ENCODE measurements at places on chromosomes 3 and 15.
A peak's percentile ranks its signal among the peaks of the same experiment; 100 is the strongest.

DNA sequence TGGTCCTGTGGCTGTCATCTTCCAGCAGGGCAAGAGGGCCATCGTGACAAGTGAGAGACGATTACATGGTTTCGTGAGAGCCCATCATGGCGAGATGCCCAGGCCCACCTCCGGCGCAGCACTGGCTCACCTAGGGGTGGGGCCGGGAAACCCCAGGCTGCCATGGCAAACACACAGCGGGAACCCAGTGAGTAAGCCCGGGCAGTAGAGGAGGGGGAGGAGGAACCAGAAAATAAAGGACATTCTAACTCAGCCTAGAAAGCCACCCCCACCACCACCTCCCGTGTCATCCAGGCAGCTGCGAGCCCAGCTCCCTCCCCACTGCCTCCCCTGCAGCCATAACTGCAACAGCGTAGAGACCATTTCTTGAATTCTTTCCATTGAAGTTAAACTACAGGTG, 52.3 kb downstream of the PCSK6 start:
- no peak for DNase-seq

GRCh38 chr3:119508172-119508845, 10.0 kb downstream of the TIMMDC1 start:
- no peak for DNase-seq

DNA sequence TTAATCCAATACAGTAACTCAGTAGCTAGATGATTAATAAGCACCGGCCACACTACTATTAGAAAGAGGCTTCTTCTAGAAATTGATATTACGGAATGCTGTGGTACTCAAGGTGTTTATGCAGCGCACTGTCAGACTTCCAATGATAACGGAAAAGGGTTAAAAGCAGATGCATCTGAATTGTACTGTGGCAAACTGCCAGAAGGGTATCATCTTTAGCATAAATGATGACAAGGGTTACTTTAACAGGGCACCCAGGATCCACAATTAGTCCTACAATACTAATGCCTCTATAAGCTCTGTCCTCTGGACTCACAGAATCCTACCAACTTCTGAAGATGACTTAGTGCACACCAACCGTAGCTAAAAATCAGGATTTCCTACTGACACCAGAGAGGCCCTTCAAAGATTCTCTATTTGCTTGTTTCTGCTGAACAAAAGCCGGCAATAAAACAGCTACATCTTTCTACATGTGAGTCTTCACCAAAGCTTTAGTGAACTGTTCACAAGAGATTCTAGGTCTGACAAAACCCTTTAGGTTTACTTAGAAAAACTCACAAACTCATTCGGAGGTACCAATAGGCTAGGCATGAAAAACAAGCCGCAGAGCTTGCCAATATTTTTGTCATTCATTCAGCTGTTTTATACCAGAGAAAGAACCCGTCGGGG, 7.1 kb downstream of the SATB1 start:
- DNase-seq: no peak

DNA sequence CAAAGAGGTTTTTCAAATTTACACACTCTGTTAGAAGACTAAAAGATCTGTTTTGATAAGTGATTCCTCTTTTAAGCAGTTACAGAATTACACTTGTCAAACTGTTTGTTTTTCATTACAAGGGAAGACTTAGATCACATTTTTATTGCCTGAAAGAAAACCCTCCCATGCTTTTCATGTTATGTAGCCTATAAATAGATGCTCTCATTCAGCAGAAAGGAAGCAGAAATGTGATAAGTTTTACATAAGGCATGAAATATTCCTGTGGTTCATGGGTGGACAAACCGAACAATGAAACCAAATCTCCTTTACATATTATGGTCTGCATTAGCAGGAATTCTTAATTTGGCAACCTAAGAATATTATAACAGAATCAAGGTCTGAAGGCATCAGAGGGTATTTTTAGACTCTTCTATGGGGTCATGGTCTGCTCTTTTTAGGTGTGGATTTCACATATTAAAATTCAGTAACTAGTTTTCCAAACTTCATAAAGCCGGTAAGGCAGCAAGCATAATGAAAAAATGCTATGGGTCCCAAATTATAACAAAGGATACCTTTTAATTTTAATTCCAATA, 37.3 kb upstream of the FXR1 start:
- DNase-seq: no peak

DNA sequence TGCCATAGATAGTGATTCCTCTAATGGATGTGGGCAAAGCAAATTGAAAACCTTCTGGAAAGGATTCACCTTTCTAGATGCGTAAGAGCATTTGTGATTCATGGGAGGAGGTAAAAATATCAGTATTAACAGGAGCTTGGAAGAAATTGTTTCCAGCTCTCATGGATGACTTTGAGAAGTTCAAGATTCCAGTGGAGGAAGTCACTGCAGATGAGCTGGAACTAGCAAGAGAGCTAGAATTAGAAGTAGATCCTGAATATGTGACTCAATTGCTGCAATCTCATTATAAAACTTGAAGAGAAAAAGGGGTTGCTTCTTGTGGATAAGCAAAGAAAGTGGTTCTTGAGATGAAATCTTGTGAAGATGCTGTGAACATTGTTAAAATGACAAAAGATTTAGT, 88.0 kb upstream of the ACKR4 start:
- DNase-seq: no peak

DNA sequence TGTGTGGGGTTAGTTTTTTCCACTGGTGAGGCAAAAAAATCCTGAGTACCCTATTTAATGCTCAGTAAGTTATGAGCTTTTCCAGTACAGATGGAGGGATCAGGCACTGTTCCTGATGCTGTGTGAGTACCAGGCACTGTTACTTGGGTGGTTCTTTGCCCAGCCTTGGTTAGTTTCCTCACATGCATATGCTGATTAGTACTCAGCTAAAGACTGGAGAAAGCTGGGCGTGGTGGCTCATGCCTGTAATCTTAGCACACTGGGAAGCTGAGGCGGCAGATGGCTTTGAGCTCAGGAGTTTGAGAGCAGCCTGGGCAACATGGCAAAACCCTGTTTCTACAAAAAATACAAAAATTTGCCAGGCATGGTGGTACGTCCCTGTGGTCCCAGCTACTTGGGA, 210.3 kb upstream of the SGO1 start:
- DNase-seq: no peak

GRCh38 chr15:62931650-62932049, 110.9 kb upstream of the TPM1 start:
- DNase-seq: no peak

DNA sequence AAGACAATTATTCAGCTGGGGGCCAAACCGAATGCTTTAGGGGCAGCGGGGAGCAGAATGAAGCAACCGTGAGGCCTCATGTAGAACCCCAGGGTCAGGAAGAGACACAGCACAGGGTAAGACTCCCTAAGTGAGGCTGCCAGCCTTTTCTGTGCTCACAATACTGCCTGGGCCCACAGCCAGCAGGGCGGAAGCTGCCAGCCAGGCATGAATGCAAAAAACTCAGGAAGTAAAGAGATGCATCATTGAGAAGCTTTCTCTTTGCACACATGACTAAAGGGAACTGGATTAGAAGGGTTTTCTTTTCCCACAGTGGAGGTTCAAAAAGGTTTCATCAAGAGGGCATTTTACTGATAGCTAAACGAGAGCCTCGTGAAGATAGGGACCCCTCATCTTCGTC, 33.3 kb downstream of the CA12 start:
- DNase-seq: peak; percentile 62

DNA sequence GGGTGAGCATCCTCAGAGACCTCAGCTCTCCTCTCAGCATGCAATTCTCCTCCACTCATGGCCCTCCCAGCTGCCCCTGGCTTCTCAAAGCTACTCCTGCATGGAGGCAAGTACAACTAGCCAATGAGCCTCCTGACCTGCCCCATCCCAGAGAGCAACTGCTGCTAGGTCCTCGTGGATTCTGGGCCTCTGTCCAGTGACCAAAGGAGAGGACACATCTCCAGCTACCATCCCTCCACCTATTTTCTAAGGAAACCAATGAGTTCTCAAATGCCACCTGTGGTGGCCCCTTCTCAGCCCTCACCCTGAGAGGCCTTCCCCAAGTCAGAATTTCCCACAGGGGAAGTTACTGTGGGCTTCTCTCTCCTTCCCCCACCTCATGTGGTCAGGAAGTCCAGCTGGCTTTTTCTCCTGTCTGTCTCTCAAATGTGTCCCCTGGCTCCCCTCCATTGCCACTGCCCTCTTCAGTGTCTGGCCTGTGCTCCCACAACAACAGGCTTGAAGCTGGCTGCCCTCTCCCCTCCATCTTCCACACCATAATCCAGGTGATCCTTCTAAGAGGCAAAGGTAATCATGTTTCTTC, 43.0 kb downstream of the LIPC start:
- DNase-seq: no peak

GRCh38 chr15:34324933-34325332, 12.6 kb downstream of the SLC12A6 start:
- DNase-seq: no peak

DNA sequence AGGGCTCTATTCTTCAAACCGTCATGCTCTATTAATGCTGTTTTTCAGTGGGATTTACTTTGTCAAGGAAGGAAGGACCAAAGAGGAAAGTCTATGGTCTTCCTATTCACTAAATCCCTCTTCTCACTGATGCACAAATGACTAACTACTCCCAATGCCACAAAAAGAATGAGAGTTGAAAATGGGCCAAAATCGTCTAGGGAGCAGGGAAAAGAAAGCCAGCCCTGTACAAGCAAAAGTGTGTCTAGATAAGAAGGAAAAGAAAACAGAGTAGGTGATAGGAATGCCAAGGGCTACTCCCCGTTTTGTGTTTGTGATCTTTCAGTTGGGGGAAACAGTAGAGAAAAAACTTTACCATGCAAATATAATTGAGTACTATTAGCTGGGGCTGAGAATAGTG, 97.2 kb upstream of the TMCO5A start:
- DNase-seq: no peak

- no peak for DNase-seq
Measured at GRCh38 chr3:29502771-29503170, 221.9 kb downstream of the RBMS3 start.

GRCh38 chr15:101393172-101393571, 96.3 kb downstream of the PCSK6 start:
- no peak for DNase-seq

DNA sequence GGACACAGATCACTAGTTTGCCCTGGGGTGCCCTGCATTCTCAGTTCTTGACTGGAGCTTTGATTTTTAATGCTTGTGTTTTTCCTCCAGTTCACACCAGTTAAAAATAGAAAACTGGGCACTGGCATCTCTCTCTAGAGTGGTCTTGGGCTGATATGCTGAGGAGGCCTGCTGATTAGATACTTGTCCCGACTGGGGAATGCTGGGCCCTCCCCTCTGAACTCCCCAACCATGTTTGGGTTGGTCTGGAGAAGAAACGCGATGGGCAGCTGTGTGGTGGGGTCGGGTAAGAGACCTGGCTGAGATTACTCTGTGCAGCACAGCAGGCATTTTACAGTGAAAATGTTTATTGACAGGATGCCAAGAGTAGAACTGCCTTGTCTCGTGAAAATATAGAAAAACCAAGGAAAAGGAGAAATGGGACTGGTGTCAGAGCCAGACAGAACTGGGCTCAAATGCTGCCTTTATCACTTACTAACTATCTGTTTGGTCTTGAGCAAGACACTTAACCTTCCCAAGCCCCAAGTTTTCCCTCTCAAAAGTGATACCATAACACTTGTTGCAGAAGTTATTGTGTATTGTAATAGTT, 1.6 kb upstream of the ACTC1 start:
- no peak for DNase-seq

DNA sequence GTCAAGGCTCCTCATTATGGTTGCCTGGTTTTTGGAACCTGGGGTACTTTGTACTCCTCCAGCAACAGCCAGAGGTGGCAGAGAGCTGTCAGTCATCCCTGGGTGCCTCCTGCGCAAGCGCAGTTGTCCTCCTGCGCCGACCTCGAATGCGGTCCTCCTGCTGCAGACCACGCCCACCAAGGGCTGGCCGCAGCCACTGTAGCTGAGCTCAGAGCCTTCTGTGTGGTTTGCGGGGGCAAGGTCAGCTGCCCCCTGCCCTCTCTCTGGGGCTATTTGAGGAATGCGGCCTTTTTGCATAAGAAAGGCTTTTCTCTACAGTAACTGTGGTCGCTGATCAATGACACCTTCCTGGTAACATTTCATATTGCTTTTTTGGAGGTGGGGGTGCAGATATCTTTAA, 131.3 kb upstream of the SNRPN start:
- DNase-seq: no peak

GRCh38 chr15:29066838-29067237, 181.1 kb downstream of the APBA2 start:
- no peak for DNase-seq

DNA sequence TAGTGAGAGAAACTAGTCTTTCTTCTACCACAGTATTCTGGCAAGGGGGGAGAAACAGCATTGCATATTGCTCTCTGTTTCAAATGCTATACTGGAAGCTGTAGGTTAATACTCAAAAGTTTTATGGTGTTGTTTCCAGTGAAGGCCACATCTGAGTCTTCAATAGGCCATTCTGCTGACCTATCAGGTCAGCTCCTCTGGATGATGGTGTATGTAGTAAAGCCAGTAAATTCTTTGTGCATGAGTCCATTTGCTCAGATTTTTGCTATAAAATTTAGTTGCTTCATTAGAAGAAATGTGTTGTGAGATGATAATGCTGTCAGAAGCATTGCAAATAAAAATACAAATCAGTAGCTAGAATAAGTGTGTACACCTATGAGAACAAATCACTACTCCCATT, 64.9 kb upstream of the RBMS3 start:
- DNase-seq: no peak

DNA sequence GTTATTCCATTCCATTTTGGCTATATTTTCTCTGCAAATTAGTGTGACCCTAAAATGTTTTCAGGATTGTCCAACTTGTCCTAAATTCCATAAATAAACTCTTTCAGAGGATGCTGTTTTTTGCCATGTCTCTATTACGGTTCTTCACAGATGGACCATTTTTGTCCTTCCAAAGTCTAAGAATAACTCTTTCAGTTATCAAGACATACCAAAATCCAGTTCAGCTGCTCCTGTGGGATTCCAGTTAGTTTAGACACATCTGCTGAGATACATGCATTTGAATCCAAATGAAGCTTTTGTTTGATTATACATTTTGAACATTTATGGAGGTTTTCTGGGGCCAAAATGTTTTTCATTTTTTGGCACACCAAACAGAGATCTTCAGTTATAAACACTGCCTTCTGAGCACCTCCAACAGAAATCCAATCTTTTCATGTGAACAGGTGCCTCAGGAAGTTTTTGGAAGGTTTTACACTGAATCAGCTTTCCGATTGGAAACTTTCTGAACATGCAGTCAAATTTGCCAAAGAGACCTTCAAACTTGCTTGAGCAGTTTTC, 80.7 kb downstream of the TIGIT start:
- no peak for DNase-seq

DNA sequence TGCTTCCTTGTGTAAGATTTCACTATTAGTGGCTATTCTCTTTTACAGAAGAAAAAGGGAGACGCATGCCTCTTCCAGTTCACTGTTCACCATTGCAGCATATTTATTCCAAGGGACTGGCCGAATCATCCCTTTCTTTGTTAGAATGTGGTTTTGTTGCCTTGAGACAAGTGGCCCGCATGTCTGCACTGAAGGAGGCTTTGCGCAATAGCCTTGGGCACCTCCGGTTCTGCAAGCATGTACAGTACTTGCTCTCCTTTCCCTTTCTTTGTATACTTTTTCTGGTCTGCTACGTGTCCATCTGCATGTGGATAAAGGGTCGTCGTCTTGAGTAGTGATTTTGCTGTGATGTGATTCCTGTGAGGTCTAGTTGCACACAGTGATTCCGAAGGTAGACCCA, 43.0 kb downstream of the FLNB start:
- DNase-seq: no peak

- DNase-seq: no peak
Measured at GRCh38 chr3:170296703-170297102, 60.8 kb upstream of the SKIL start.

All from kidney capillary endothelial cell (primary cell).